Astrocyte (in vitro differentiated cells and primary cell): ENCODE measurements at places on chromosomes 2 and 18.
A peak's percentile ranks its signal among the peaks of the same experiment; 100 is the strongest.

GRCh38 chr2:142796161-142796560, 81.3 kb upstream of the KYNU start:
- DNase-seq: no peak

- no peak for DNase-seq
Observed at GRCh38 chr2:178473373-178473772, 5.0 kb downstream of the FKBP7 start.

- DNase-seq: no peak
Observed at GRCh38 chr2:221601376-221601775, 29.3 kb upstream of the EPHA4 start.

DNA sequence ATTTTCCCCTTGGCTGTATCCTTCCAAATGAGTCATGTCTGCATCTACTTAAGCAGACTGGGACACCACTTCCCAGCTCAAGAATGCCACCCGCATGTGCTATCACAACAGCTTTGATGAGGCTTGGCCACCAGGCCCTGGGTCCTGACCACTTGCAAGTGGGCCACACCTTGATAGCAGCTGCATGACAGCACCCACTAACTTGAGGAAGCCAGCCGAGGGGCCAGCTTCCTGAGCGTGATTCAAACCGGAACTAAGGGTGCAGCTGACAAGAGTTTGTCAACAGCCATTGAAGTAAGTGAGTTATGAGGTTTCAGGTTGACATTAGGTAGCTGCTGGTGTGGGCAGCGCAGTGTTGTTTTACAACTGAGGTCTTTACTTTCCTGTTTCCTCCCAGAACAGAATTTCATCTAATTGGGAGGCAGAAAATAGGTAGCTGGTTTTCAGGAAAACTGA, 54.4 kb downstream of the EPHA4 start:
- peak; percentile 95 for DNase-seq

DNA sequence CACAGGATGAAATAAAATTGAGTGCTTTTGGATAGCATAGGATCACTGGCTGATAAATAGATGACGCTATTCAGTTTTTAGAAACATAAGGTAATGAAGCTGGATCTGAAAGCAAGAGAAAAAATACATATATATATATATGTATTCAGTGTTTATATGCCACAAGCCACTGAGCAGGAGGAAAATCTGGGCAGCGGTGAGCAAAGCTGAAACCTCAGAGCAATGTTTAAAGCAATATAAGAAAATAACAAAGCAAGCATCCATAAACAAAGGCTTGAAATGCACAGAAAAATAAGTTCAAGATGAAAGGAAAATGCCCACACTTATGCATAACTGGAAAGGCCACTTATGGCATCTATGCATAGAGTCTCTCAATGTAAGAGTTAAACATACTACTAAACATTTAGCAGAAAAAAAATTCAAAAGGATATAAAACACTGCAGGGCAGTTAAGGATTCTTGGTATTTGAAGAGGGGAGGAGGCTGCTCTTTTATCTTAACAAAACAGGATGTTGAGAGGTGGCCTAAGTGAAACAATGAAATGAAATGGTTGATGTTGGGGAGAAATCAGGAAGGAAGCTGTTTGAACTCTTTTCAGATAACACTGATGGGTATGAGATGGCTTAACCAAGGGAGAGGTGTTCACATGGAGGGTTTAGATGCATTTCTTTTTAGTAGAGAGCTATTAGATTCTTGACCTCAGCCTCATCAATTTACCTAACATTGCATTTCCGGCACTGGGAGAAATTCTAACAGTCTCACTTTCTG, 129.1 kb downstream of the ARHGAP15 start:
- DNase-seq: no peak

- DNase-seq: no peak
Observed at GRCh38 chr18:13236411-13236810, 17.9 kb downstream of the LDLRAD4 start.

- DNase-seq: no peak
Observed at GRCh38 chr2:85541753-85542457, 2.9 kb downstream of the MAT2A start.

DNA sequence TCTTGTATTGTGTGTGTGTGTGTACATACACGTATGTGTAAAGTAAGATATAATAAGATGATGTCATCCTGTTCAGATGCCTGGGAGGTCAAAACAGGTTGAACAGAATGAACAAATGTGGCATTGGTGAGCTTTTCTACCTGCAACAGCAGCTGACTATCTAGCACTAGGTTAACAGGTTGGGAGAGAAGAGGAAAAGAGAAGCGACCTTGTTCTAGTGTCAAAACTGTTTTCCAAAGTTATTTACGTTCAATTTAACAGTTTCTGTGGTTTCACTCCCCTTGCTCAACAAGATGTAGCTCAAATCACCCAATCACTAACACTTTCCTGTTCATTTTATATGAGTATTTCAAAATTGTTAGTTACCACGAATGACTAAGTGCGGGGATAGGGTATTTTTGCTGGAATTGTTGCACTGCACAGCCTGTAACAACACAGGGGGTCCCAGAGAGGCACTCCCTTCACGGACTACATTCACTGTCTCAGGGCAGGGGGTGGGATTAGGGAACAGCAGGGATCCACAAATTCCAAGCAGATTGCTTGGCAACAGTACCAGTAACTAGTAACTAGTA, 67.5 kb upstream of the DTNB start:
- DNase-seq: peak; percentile 10

DNA sequence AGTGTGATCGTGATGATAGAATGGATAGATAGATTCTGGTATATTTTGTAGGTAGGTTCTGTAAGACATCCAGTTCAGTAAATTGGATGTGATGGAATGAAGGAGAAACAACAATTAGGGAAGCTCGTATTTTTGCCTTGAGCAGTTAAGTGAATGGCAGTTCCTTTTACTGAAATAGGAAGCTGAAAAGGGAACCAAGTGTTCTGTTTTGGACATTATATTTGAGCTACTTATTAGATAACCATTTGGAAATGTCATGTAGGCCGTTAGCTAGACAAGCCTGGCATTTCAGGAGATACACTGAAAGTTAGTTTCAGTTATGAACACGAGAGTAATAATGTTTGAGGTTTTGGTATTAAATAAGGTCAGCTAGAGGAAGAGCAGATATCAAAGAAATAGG, 41.5 kb downstream of the MARCHF7 start:
- no peak for DNase-seq

DNA sequence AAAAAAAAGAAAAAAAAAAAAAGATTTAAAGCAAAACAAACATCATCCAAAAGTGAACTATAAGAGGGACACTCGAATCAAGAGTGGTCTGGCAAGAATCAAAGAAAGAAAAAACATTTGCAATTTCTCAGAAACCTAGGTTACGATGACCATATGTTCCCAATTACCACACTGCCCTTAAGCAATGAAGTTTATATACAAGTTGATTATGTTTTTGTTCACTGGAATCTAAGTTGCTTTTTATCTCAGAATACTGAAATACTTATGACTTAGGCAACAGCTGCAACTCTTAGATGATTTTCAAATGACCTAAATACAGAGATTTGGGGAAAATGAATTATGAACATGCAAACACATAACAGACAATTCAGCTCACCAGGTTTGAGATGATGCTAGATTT, 597.1 kb upstream of the CHAC2 start:
- DNase-seq: peak; percentile 31

DNA sequence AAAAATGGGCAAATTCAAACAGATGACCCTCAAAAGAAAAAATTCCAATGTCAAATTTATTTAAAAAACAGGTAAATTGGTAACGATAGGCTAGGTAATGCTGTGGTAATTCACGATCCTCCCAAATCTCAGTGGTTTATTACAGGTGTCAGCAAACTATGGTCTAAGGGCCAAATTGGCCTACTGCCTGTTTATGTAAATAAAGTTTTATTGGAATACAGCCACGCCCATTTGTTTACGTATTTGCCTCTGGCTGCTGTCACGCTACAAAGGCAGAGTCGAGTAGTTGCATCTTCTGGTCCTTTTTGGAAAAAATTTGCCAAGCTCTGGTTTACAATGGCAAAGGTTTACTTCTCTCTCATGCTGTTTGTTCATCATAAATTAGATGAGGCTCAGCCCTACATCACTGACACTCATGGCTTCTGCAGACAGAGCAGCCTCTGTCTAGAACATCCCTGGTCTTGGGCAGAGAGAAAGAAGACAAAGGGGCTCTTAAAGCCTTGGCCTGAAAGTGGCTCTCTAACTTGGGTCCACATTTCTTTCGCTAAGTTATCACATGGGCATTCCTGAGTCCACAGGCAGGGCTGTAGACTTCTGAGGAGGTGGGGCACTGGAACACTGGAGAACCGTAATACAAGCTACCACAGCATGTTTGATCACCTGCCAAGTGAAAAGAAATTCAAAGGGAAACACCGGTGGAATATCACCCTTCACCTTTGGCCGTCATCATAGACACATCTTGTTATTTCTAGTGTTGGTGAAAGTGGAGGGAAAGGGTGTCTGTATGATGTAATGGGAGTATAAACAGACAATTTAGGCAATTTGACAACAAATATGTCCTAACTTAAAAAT, 34.8 kb downstream of the SP110 start:
- DNase-seq: peak; percentile 55

GRCh38 chr2:106781196-106781595, 104.8 kb downstream of the ST6GAL2 start:
- no peak for DNase-seq

GRCh38 chr2:237549643-237550415, 16.5 kb upstream of the PRLH start:
- DNase-seq: no peak

DNA sequence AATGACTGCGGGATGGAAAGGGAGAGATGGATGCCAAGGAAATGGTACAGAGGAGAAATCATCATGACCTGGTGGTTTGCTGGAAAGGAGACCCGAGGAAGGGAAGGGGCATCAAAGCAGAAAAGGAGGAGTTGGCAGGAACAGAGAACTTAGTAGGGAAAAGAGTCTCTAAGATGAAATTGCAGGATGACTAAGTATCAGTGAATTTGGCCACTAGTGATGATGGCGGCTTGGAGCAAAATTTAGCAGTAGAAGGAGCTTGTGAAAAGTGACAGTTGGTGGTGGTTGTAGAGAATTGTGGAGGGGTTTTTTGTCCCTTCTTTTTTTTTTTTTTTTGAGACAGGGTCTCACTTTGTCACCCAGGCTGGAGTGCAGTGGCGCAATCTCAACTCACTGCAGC, 10.1 kb downstream of the METAP1D start:
- no peak for DNase-seq

- no peak for DNase-seq
Observed at GRCh38 chr2:189474526-189474925, 33.3 kb downstream of the WDR75 start.

- no peak for DNase-seq
Observed at GRCh38 chr2:156834431-156834830, 398.3 kb downstream of the GPD2 start.

- peak; percentile 93 for DNase-seq
Observed at GRCh38 chr2:108587621-108588020, 53.4 kb downstream of the LIMS1 start.

- DNase-seq: no peak
Observed at GRCh38 chr2:239586651-239587310, 186.0 kb upstream of the HDAC4 start.

DNA sequence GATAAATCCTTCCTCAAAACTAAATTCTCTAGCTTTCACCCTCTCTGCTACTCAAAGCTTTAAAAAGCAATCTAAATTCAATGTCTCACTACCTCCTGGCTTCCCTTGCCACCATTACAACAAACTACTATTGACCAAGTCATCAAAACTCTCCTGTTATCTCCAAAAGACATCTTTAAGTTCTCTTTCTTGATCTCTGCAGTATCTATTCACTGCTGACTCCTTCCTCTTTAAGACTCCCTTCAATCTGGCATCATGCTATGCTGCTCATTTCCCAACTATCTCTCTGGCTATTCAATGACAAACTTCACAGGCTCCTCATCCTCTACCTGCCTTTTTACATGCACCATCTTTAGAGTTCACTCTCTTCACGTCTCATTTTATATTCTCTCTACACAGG, 5.9 kb downstream of the PPP3R1 start:
- no peak for DNase-seq

DNA sequence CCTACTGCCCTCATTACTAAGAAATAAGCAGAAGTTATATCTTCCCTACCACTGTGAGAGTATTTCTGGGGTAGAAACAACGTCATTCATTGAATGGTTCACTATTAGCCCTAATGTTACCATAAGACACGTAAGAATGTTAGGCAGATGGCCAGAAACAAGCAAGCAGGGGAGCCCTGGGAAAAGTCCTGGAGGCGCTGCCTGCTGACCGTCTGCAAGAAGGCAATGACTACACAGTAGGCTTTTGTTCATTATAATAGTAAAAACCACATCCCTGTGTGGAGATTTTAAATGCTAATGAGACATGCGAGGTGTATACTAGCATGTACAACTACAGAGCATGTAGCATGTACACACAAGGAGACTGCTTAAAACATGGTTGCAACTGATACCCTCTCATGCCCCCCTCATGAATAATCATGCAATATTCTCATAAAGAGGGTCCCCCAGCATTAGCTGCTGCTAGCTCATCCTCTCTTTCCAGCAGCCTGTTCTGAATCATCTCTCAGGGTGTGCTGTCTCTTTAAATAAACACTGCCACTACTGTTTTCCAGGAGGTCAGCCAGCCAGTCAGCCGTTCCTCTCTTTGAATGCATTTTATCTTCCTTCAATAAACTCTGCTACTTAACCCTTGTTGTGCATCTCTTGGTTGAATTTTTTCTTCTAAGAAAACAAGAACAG, 23.6 kb downstream of the SUCLG1 start:
- peak; percentile 83 for DNase-seq

DNA sequence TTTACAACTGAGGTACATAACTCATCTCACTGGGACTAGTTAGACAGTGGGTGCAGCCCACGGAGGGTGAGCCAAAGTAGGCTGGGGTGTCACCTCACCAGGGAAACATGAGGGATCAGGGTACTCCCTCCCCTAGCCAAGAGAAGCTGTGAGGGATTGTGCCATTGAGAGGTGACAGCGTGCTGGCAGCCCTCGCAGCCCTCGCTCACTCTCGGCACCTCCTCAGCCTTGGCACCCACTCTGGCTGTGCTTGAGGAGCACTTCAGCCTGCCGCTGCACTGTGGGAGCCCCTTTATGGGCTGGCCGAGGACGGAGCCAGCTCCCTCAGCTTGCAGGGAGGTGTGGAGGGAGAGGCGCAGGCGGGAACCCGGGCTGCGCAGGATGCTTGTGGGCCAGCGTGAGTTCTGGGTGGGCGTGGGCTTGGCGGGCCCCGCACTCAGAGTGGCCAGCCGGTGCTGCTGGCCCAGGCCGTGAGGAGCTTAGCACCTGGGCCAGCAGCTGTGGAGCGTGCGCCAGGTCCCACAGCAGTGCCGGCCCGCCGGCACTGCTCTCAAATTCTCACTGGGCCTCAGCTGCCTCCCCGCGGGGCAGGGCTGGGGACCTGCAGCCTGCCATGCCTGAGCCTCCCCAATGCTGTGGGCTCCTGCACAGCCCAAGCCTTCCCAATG, 44.5 kb upstream of the FAM110C start:
- DNase-seq: no peak

DNA sequence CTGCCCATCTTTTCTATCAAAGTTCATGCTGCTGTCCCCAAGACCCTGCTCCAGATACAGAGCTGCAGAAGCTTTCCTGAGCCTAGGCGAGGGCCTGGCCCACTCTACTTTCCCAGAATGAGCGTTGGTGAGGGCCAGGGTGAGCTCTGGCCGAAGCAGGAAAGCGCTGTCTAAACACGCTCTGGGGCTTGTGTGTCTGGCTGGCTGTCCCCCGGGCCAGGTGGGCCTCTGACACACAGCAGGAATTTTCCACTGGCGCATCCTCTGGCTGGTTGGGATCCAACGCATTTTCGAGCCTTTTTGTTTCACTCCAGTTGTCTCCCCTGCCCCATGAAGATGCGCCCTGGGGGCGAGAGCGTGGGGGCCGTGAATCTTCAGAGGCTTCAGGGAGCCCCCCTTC, 17.8 kb upstream of the KCNK3 start:
- DNase-seq: no peak

GRCh38 chr2:105919826-105920225, 175.1 kb downstream of the NCK2 start:
- peak; percentile 4 for DNase-seq

GRCh38 chr2:128260239-128261138, 58.2 kb downstream of the HS6ST1 start:
- DNase-seq: peak; percentile 92
